ENCODE measurements at places on chromosomes 5 and 9. TPM values are rescaled to one million over a fixed set of nuclear protein-coding genes. Genes with fewer than 3 reads are reported as not detected.

Gene PKD2L2
- total RNA-seq: 0.16 TPM

DNA sequence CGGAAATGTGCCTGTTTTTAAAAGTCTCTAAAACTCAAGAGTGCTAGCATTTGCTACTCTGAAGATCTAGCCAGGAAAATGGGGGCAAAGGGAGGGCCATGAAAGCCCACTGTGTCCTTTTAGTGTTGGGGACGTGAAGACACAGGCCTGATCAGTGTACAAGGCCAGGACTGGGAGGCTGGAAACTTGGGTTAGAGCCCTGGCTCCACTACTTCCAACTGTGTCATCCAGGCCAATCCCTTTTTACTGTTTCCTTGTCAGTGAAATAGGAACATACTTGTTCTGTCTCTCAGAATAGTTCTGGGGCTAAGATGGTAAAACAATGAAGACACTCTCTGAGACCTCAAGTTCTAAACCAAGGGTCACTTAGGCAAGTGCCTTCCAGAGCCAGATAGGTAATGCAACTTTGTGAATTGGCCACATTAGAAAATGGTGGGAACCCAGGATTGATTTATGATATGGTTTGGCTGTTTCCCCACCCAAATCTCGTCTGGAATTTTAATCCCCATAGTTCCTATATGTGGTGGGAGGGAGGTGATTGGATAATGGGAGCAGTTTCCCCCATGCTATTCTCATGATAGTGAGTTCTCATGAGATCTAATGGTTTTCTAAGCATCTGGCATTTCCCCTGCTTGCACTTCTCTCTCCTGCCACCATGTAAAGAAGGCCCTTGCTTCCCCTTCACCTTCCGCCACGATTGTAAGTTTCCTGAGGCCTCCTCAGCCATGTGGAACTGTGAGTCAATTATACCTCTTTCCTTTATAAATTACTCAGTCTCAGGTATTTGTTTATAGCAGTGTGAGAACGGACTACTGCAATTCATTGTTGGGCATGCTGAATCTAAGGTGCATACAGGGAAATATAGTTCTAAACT, 30.4 kb upstream of the B4GALT1 start:
- DNase-seq: peak; percentile 52

- no peak for DNase-seq
Measured at GRCh38 chr9:137162505-137163364, 7.1 kb downstream of the LRRC26 start.

DNA sequence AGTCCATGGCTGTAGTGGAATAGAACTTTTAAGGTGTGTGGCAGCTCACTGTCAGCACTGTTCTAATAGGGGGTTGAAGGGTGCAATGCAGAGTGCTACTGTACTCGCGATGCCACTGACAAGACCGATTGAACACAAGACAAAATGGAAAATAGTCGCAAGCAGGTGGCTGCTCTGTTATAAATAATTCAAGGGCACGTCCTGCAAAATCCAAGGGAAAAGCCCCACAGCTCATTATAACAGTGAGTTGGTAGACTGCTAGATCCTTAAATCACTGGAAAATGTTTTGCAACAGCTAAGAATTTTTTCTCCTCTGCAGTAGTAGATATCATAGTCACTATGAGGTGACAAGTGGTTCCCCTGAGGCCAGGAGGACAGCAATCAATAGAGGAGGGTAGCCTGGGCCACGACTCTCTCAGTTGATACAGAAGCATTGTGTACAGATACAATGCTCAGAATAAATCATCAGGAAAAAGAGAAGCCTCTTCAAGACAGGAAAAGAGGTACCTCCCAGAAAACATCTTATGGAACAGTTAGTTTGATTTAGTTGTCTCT, 926.3 kb downstream of the TLE4 start:
- DNase-seq: no peak

DNA sequence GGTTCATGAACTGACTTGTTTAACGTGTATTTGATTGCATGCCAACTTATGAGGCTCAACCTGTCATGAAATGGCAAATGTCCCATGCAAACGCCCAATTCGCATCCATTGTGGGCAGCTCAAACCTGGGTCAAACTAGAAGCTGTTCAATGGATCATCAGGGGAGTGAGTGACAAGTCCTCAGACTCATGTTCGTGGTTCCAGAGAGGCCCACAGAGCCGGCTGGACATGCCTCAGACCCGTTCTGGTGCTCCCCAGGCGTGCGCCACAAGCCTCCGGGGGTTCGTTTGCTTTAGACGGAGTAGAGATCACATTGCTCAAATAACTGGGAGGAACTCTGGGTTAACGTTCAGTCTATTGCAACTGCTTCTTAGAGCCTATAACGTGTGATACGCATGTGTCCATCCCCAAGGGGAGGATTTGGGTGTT, 15.0 kb downstream of the GFI1B start:
- no peak for DNase-seq

DNA sequence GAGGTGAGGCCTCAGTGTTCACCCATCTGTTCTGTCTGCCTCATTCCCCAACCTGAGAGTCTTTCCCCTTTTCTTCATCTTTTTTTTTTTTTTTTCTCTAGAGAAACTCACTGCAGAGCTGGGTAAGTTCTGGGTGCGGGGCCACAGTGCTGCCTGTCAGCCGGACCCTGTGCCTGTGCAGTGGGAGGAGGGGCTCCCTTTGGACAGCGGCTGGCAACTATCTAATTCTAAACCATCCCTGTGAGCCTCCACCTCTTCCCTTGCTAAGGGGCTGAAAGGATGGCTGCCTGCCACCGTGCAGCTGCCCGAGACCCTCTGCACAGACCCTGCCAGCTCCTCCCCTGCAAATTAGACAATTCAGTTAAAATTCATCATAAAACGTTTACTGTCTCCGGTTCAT, 14.1 kb downstream of the BTNL9 start:
- DNase-seq: no peak

- no peak for DNase-seq
Measured at GRCh38 chr5:172943906-172944305, 15.3 kb upstream of the RPL26L1 start.

DNA sequence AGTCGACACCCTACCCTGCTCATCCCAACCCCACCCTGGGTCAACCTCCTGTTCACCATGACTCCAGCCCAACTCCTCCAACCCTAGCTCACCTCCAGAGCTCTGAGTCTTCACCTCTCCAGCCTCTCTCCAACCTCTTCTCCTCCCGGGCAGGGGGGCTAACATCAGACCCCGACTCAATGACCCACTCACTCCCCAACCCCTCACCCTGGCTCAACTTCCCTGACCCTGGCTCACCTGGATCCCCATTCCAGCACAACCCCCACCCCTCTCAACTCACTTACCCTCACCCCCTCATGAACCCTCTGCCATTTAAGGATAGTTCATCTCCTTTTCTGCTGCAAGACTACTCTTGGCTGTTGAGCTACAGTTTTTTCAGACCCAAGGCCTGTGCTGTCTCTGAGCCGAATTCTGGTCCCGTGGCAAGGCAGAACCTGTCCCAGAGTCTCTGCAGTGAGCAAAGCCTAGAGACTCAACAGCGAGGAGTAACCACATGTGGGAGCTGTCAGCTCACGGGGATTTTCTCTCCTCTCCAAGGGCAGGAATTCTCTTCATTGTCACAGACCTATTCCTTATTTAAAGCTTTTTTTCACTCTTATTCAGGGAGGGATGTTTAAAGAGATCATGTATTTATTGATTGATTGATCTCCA, 29.8 kb downstream of the ANKRD33B start:
- DNase-seq: no peak

- no peak for DNase-seq
Measured at GRCh38 chr5:142826741-142827492, 56.7 kb downstream of the ARHGAP26 start.

DNA sequence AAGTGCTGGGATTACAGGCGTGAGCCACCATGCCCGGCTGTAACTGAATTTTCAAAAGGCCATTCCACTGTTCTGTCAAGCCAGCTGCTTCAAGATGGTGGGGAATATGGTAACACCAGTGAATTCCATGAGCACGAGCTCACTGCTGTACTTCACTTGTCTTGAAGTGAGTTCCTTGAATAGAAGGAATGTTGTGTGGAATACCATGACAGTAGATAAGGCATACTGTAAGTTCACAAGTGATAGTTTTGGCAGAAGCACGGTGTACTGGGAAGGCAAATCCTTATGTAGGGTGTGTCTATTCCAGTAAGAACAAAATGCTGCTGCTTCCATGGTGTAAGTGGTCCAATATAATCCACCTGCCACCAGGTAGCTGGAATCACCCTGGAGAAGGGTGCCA, 6.6 kb upstream of the PRXL2C start:
- DNase-seq: no peak

DNA sequence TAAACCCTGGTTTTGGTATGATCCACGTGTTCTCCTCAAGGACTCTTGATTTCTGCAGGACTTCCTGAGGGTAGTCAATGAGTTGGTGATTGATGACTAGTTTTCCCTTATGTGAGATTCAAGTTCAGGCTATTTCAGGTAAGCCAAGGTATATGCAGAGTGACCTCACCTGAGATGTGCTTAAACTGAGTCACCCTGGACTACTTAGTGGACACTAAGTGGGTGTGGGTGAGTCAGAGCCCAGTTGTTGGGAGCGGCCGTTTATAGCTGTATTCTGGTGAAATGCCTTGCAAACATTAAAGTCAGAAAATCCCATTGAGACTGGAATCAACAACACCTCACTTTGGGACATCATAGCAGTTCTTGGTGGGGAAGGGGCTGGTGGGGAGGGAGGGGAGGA, 62.9 kb downstream of the SLC28A3 start:
- DNase-seq: no peak

GRCh38 chr9:113998525-113999255, 79.4 kb downstream of the AMBP start:
- DNase-seq: no peak

DNA sequence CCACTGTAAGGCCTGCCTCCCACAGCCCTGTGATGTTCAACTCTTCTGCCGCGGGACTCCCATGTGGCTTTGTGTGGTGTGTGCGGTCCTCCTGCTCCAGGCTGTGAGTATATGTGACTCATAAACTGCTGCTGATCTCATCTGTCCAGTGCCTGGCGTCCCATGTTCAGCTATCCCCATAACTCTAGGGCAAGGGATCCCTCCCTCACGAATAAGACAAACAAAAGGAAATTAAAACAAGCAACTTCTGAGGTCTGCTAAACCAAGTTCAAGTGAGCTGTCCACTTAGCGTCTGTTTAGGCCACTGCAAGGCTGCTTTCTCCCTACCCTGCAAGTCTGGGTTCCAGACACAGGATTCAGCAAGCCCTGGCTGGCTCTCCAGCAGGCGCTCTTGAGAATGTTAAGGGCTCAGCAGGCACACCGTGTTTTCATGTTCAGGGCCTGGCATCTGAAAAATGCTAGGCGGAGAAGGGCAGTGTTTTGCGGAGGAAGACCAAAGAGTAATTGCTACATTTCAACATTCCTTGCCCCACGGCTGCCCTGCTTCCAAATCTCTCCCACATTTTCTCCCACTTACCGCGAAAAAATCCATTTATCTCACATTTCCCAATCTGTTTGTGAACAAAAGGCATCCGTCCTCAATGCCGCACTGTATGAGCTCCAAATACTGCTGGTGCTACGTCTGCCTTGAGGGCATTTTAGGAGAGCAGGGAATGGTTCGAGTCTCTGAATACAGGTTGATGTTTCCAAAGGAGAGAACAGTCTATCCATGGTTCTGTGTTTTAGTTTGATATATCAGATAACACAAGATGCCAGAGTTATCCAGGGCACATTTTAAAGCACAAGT, 280.2 kb downstream of the SEMA5A start:
- peak; percentile 36 for DNase-seq

DNA sequence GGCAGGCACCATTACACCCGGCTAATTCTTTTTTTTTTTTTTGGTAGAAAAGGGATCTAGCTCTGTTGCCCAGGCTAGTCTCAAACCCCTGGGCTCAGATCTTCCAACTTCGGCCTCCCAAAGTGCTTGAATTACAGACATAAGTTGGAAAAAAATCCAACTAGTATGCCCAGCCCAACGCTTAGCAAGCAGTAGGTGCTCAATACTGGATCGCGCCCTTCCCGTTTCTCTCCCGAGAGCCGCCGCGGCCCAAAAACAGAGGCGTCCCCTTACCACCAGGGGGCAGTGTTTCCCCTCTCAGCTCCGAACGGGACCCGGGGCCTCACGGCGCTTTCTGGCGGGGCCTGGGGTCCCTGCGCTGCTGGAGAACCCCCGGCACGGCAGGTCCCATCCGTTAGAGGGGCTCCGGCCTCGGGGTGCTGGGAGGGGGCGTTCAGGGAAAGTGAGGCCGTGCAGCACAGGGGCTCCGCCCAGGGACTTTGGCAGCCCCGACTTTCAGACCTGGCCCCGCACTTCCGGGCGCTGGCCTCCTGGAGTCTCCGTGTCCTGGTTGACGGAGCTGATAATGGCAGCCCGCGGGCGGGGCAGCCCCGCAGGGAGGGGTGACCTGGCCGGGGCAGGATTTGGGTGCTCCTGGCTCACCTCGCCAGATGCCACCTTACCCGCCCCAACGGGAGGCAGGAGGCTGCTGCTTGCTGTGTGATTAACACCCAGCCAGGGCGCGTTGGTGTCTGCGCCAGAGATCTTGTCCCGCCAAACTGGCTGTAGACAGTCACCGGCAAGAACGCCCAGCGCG, 15.2 kb downstream of the PTGES start:
- peak; percentile 82 for DNase-seq

DNA sequence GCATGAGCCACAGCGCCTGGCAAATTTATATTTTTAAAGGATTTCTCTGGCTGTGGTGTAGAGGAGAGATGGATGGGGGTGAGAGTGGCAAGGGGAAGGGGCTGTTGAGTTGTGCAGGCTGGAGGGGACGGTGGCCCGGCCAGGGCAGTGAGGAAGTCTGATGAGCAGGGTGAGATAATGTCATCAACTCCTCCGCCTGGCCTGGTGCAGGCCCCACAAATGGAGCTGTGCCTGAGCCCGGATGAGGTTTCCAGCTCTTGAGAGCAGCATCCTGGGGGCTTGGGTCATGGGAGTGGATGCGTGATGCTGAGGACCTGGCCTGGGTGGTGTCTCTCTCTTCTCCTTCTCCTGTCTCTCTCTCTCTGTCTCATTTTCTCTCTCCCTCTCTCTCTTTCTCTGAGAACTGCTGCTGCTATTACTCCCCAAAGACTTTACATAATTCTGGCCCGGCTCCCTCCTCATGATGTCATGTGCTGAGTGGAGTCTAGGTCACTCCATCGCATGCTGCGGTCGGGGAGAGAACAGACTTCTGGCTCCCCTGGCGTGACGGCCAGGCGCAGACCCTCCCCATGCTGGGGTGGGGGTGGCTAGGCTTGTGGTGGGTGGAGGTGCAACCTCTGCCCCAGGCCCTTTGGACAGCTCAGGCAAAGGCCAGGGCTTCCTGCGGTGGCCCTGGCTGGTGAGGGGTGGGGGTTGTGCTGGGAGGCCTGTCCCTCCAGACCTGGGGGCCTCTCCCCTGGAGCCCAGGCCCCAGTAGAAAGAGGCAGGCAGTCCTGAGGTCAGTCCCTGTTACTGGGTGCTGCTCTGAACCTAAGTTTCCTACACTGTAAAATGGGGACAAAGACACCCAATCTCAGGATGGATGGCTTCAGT, 26.4 kb downstream of the FGF18 start:
- DNase-seq: peak; percentile 67

Data from left ventricle myocardium inferior (tissue), 1 donor.